Stimulated activated CD8-positive, alpha-beta memory T cell treated with anti-CD3 and anti-CD28 coated beads, Interleukin-7, amount 100 ng/mL, for 48 hours (primary cell): ENCODE measurements at places on chromosomes 13 and 19.

GRCh38 chr13:106649495-106649894 lies 81.6 kb upstream of the ARGLU1 start:
- DNase-seq: no peak

DNA sequence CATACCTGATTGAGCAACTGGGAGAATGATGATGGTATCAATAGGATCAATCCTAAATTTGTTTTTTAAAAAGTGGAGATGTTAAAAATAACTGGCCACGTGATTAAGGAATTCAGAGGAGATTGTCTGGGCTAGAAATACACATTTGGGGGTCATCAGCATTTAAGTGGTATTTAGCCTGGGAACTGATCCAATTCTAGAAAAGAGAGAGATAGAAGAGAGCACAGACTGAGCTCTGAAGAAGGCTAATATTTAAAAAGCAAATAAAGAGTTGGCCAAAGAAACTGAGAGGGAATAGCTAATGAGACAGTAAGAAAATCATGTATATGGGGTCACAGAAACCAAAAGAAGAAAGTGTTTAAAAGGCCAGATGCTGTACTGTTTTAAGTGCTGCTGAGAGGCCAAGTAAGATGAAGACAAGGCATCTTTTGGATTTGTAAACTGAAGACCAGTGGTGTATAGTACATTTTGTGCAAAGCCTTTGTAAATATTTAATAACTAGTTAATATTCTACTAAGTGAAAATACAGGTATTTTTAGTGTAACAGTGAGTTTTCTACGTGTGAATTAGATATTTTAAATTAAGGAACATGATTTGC lies 40.2 kb downstream of the UBL3 start:
- DNase-seq: no peak

GRCh38 chr13:67138970-67139369 lies 91.2 kb downstream of the PCDH9 start:
- DNase-seq: no peak

GRCh38 chr19:58553799-58554493 lies 959 bp downstream of the CHMP2A start:
- no peak for DNase-seq

GRCh38 chr13:45473627-45474026 lies 8.9 kb downstream of the COG3 start:
- DNase-seq: no peak

- DNase-seq: no peak
Observed at GRCh38 chr19:13066933-13067807, 35.5 kb downstream of the LYL1 start.
